Stimulated activated CD8-positive, alpha-beta memory T cell treated with anti-CD3 and anti-CD28 coated beads, Interleukin-15, amount 100 ng/mL, for 48 hours (primary cell): ENCODE measurements at places on chromosomes 4 and X.

DNA sequence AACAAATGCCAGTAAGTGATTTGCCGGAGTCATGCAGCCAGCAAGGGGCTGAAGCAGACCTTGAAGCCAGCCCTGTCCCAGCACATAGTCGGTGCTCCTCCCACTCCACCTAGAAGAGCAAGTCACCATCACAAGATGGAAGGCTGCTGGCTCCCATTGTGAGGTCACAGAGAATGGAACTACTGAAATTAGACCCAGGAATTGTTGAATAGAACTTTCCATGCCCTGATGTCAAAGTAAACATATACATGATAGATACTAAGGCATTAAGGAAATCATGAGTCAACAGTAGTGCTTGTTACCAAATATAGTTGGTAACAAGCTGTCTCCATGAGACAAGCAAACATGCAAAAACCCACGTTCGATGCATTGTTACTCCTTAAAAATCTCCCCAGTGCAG, 177.1 kb upstream of the MID1 start:
- DNase-seq = no peak

GRCh38 chr4:140213116-140213515, 59.1 kb upstream of the MAML3 start:
- DNase-seq = no peak

GRCh38 chr4:15779306-15779705, 1.2 kb downstream of the CD38 start:
- no peak for DNase-seq

DNA sequence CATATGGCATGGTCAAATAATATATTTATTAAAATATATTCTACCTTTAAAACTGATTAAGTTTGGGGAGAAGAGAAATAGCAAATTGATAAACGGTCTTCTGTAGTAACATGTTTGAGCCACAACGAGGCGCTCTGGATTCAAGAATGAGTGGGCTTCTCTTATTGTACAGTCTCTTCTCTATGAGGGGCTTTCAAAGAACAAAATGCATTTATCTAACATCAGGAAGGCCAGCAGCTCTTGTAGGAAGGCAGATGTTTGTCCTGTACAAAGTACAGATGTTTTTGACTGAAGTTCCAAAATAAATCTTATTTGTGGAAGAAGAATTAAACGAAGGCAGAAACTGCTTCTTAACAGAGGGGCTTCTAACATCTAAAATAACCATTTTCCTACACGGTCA, 153.6 kb downstream of the RASL11B start:
- DNase-seq = no peak

- DNase-seq = no peak
Measured at GRCh38 chr4:93183576-93183975, 645.0 kb upstream of the ATOH1 start.

- DNase-seq = no peak
Measured at GRCh38 chrX:22538580-22538979, 265.9 kb downstream of the CBLL2 start.

GRCh38 chrX:18654875-18655836, 16.8 kb downstream of the RS1 start:
- DNase-seq = no peak

DNA sequence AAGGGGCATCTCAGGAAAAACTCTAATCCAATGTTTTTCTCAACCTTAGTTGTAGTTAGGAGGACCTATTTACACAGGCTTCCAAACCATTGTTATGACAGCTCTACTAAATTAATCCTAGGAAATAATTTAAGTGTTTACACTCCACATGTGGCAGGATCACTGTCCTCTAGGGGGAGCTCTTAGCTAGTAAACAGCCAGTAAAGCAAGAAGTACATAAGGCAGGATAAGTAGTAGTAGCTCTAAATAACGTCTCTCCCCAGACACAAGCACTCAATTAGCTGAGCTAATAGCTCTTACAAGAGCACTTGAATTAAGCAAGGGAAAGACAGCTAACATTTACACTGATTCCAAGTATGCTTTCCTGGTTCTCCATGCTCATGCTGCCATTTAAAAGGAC, 37.3 kb downstream of the NUDT11 start:
- no peak for DNase-seq

GRCh38 chrX:146658379-146658778, 151.2 kb upstream of the CXorf51B start:
- no peak for DNase-seq

DNA sequence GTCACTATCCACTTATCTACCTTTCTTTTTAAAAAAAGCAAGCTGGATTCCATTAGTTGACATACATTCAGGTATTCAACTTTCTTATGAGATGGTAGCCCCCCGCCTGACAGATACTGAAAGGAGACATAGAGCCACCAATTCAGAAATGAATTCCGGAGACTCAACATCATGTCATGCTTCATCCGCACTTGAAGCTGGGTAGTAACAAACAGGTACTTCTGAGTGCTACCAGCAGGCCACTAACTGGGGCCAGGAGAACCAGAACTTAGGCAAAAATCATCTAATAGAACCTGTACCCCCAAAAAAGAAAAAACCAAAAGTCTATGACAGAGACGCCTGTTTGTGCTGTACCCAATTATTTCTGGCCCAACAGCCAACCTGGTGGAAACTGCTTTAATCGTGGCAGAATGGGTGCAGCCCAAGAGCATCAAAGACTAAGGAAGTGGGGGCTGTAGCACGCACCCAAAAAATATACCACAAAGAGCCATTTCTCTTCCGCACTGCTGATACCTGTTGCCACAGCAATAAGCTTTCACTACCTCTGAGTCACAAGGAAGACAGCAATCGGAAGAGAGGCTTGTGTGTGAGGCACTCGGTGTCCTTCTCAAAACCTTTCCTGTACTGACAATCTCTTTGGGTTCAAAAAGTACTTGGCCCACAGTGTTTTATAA, 84.8 kb downstream of the AFAP1 start:
- peak; percentile 36 for DNase-seq

- DNase-seq = no peak
Measured at GRCh38 chrX:150088766-150089518, 150.7 kb upstream of the EOLA2 start.

- DNase-seq = no peak
Measured at GRCh38 chr4:142883040-142883832, 37.1 kb upstream of the INPP4B start.

- DNase-seq = no peak
Measured at GRCh38 chrX:87409113-87409841, 108.3 kb upstream of the KLHL4 start.

GRCh38 chr4:155706147-155706546, 39.5 kb downstream of the GUCY1A1 start:
- DNase-seq = no peak

DNA sequence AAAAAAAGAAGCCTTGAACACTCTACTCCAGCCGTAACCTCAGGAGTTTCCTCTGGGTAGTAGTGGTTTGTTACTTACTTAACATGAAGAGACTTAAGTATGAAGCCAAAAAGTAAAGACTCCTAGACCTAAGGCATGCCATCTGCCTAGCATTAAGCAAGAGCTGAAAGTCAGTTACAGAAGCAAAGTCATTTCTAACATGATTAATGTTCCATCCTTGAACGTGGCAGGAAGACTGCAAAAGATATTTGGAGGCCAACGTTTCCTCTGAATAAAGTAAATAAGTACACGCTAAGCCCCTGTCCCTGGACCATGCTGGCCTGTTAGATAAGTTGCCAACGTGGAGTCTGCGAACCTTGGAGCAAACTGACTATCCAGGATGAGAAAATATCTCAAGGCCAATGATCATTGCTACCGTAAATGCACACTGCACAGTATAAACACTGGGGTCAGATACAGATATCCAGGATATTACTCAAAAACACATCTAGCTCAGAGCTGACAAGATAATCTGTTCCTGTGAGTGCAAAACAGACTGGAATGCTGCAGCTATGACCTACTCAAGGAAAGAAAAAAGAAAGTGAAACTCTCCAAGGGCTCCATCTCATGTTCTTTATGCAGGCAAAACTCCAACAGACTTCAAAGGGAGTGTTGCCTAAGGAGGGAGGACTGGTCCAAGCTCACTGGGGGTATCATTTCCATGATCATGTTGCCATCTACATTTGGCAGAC, 255.8 kb downstream of the COL25A1 start:
- DNase-seq = no peak

GRCh38 chr4:122783301-122784215, 43.1 kb upstream of the FGF2 start:
- DNase-seq = no peak

DNA sequence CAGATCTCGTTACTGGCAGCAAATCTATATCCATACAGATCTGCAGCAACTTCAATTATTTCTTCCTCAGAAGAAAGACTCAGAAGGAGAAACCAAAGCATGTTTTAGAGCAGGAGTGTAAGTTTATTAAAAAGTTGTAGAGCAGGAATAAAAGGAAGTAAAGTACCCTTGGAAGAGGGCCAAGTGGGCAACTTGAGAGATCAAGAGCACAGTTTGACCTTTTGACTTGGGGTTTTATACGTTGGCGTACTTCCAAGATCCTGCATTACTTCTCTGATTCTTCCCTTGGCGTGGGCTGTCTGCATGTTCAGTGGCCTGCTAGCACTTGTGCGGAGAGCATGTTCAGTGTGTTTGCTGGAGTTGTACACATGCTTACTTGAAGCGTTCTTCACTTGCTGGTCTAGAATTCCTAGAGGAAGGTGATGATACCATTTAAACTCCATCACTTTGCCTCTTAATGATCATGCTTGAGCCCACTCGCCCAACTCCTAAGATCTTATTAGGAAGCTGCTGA, 1114.7 kb upstream of the PABPC4L start:
- DNase-seq = no peak

- DNase-seq = no peak
Measured at GRCh38 chrX:145609951-145610511, 207.6 kb upstream of the SLITRK2 start.

DNA sequence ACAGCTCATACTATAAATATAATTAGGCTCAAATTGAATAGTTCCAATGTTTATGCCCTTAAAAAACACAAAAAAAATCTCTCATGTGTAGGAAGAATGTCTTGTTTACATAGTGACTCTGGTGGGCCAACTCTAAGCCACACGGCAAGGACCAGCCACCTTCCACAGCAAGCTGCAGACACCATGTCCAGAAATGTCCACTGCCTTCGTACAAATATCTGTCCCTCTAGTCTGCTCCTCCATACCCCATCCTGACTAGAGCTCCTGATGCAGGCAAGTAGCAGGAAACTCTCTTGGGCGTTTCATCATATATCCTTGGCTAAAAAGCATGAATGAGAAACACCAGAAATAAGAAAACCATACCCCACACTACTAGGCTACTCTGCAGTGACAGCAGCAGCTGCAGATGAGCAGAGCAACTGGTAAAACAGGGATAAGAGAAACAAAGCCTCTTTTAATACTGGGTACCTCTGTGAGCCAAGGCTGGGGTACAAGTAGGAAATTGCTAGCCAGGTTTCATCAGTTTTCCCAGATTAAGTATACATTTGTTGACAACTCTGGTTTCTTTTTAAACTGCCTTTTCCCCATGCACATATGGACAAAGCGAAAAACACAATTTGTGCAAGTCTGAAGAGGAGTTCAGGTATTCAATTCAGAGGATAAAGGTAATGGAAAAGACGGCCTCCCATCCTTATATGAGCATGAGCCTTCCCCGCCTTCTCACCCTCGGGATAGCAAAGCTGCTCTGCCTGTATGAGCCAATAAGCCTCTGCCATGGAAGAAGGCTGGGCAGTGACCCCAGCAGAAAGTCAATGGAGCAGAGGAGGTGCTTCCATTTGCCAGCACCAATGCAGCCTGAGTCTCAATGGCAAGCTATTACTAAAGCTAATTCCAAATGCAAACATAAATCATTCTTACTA, 245.4 kb downstream of the DCLK2 start:
- no peak for DNase-seq

- DNase-seq = no peak
Measured at GRCh38 chr4:169092889-169093522, 83.0 kb upstream of the CBR4 start.

DNA sequence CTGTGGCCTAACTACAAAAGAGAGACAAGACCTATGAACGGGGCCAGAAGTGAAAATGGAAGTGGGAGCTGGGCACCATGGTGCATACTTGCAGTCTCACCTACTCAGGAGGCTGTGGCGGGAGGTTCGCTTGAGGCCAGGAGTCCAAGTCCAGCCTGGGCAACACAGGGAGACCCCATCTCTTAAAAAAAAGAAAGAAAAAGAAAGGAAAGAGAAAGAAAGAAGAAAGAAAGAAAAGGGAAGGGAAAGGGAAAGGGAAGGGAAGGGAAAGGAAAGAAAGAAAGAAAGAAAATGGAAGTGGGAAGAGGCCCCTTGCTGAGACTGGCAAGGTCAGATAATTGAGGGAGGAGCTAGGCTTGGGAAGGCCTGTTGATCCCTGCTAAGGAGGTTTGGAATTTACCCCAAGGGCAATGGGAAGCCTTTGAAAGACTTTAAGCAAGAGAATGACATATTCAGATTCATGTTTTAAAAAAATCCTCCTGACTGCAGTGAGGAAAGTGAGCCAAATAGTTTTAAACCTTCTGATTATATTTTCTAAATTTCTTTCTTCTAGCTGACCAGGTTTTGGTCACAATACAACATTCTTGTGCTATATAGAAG, 17.7 kb upstream of the HERC5 start:
- DNase-seq = no peak

GRCh38 chr4:26727844-26728243, 132.8 kb upstream of the STIM2 start:
- no peak for DNase-seq

DNA sequence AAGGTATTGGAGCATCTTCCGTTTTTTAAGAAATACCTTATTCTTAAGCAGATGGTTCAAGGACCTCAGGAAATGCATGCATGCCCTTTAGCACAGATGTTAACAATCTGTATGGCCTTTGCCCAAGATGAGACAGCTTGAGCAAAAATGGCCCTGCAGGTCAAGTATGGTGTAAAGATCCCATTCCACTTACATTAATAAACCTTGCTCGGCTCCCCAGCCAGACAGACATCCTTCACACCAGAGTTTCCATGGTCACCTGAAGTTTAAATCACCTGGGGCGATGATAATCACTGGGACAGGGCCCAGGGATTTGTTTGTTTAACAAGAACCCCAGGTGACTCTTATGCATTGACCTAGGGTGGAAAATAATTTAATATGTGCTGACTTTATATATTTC, 287.0 kb upstream of the NOCT start:
- DNase-seq = no peak

GRCh38 chr4:78171482-78171881, 114.4 kb downstream of the FRAS1 start:
- DNase-seq = no peak

- DNase-seq = no peak
Measured at GRCh38 chr4:33349376-33349775, 2629.2 kb downstream of the PCDH7 start.

GRCh38 chrX:154401918-154402621, 3.9 kb downstream of the RPL10 start:
- no peak for DNase-seq

DNA sequence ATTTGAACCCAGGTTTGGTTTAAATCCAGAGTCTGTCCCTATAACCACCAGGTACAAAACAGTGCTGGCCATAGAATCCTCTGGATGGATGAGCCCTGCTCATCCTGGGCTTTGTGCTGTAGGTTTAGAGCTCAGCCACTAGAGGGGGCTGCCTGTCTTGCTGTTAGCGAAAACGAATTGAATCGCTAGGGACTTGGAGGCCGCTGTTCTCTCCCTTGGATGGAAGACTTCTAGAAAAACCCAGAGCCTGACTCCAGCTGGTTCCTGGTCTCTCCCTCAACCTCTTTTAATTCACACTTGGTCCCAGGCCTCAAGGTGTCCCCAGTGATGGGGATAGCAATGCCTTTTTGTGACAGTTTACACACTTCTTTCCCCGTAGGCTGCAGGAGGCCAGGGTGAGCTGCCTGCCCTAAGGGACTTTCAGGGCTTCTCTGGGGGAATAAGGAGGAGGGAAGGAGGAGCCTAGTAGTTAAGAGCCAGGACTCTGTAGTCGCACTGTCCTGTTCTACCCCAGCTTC, 8.7 kb downstream of the RIPPLY1 start:
- DNase-seq = peak; percentile 2
